ENCODE measurements at places on chromosomes 5 and 9.

- DNase-seq: no peak
Measured at GRCh38 chr5:29218138-29218537, 1975.3 kb upstream of the CDH6 start.

GRCh38 chr5:145393426-145393825 lies 441.7 kb downstream of the PRELID2 start:
- DNase-seq: no peak

DNA sequence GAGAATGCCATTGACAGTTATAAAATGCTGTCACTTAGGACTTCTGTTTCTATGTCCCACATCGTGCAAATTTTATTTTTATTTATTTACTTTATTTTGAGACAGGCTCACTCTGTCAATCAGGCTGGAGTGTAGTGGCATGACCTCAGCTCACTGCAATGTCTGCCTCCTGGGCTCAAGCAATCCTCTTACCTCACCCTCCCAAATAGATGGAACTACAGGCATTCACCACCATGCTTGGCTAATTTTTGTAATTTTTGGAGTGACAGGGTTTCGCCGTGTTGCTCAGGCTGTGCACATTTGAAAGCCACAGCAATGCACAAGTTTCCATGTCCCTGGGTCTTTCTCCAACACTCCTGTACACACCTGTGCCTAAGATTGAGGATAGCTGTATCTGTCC lies 51.8 kb downstream of the ADAMTS16 start:
- no peak for DNase-seq

DNA sequence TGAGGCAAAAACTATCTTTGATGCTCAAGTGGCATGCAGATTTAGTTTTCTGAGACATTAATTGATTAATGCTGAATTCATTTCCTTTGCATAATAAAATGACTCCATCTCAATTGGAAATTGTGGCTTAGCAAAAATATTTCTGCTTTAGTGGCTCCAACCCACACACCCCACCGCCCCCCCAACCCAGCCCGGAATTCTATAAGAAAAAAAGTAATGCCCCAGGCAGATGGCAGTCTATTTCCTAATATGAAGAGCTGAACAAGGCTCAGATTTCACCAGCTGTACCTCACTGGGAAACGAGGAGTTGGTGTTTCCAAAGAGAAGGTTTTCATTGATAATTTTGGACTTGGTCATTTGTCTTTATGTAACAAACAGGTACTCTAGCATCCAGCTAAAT lies 182.1 kb downstream of the FBN2 start:
- no peak for DNase-seq

GRCh38 chr5:177491429-177491945 lies 5.9 kb downstream of the PDLIM7 start:
- no peak for DNase-seq

DNA sequence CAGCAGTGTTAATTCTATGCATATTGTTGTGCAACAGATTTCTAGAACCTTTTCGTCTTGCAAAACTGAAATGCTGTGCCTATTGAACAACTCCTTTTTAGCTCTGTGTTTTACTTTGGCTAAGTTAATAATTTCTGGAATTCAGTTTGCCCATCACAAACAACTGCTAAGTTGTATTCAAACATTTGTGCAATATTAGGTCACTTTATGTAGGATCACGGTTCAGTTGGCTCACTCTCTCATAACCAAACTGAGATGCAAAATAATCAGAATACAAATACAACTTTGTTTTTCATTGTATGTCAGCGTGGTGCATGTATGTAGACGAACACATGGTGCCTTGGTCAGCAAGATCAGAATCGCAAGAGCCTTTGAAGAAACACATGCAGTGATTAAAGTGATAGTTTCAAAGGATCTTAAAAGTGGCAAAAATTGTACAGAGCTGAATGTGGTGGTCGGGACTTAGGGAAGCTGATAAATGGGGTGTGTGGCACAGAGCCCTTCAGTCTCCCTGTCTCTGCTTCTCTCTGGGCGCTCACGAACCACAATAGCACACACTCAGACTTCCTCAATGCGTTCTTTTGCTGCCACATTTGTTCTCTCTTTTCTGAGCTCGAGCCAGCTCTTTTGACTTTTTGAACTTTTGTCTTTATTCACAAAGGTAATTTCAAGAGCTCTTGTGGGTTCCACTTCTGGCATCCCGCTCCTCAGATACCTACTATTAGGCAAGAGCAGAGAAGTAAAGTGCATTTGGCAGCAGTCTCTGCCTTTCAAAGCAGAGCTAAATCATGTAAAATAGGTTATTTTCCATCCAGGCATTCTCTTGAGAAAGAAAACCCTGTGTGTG lies 112.4 kb upstream of the CTSL start:
- DNase-seq: no peak
